Anterior cingulate cortex (tissue), 58 donors: ENCODE measurements at places on chromosomes 3 and 15.
A peak's percentile ranks its signal among the peaks of the same experiment; 100 is the strongest.

DNA sequence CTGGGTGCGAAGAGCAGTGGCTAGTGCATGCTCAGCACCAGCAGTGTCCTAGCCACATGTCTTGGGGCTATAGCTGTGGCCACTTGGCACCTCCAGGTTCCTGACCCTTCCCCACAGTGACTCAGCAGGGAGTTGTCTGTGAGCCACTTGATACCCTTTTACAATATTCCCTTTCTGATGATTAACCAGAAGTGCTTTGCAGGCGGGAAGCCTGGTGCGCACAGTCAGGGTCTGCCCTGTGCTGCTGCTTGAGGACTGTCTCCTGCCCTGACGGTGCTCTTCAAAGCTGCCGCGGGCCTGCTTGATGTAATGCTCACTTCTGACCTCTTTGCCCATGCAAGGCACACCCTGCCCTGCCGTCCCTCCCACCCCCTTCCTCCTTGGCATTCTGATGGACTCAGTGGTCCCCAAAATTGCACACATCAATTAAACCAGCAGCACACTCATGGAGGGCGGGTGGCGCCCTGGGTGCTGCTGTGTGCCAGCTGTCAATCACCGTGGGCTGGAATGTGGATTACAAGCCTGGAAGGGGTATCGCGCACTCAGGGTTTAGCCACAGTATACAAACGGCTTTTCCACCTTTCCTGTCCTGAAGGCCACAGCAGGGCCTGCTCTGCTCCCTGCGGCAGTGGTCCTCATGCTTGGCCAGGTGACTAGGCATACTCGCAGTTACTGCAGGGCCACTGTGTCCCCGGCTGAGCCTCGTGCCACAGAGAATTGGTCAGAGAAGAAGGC is 40.9 kb upstream of the PCSK6 start:
- no peak for DNase-seq

DNA sequence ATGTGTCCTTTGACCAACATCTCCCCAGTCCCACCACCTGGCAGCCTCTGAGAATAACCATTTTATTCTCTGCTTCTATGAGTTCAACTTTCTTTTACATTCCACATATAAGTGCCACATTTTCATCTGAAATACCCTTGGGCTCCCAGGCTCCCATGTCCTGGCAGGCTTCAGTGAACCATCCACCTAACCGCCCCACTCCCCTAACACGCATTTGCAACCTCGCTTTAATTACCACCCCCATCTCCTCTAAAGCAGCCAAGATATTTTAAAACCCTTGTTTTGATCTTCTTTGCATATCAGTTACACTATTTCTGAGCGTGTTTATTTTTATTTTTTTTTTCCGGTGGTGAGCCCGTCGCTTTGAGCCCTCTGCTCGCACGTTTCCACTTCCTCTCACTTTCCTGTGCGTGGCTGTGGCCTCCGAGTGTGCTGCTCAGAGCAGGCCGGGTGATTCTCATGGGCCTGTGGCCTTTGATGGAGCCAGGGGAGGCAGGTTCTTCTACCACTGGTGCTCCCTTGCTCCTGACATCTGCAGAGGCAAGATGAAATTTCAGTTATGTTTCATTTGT is 195.4 kb upstream of the LPP start:
- DNase-seq: no peak

- DNase-seq: no peak
Observed at GRCh38 chr3:193825617-193826016, 232.6 kb downstream of the OPA1 start.

DNA sequence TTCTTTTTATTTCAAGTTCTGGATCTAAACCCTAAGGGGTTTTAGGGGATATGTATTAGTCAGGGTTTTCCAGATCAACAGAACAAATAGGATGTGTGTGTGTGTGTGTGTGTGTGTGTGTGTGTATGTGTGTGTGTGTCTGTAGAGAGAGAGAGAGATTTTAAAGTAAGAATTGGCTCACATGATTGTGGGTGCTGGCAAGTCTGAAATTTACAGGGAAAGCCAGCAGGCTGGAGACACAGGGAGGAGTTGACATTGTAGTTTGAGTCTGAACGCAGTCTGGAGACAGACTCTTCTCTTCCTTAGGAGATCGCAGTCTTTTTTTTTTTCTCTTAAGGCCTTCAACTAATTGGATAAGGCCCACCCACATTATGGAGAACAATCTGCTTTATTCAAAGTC is 428.8 kb upstream of the TBL1XR1 start:
- no peak for DNase-seq

- DNase-seq: no peak
Observed at GRCh38 chr3:136914739-136915138, 43.0 kb upstream of the IL20RB start.

GRCh38 chr15:75104804-75105557 is 81.6 kb downstream of the PPCDC start:
- DNase-seq: peak; percentile 28

GRCh38 chr3:187856555-187856954 is 111.3 kb upstream of the BCL6 start:
- DNase-seq: no peak

DNA sequence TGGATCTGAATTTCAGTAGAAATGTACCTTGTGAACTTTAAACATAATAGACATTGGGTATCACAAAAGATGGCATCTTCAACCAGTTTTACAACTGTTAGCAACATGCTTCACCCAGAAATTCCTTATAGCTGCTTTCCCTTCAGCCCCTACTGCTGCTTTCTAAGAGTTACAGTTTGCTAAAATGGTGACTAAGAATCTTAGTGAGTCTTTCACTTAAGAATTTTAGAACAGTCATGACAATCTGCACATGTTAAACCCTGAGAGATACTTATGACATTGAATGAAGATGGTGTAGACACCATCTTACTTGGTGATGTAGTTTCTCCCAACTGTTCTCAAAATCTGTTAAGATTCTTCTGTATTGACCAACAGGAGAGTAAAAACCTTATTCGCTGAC is 129.7 kb upstream of the UBE2E1 start:
- DNase-seq: no peak

DNA sequence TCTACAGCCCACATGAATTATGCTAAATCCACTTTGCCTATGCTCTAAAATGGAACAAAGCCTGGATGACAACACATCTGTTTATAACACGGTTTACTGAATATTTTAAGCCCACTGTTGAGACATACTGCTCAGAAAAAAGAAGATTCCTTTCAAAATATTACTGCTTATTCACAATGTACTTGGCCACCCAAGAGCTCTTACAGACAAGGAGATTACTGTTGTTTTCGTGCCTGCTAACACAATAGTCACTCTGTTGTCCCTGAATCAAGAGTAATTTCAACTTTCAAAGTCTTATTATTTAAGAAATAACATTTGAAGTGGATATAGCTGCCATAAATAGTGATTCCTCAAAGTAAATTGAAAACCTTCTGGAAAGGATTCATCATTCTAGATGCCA is 70.9 kb downstream of the ANKRD28 start:
- no peak for DNase-seq

- DNase-seq: peak; percentile 36
Observed at GRCh38 chr3:129132097-129132866, 10.7 kb upstream of the RAB43 start.

GRCh38 chr3:117666325-117666724 is 956.7 kb downstream of the TUSC7 start:
- no peak for DNase-seq

GRCh38 chr15:56432304-56432703 is 32.6 kb downstream of the MNS1 start:
- DNase-seq: no peak

- DNase-seq: no peak
Observed at GRCh38 chr3:179608931-179609720, 4.5 kb downstream of the NDUFB5 start.

GRCh38 chr3:132253262-132253878 is 63.8 kb upstream of the ACP3 start:
- DNase-seq: no peak

DNA sequence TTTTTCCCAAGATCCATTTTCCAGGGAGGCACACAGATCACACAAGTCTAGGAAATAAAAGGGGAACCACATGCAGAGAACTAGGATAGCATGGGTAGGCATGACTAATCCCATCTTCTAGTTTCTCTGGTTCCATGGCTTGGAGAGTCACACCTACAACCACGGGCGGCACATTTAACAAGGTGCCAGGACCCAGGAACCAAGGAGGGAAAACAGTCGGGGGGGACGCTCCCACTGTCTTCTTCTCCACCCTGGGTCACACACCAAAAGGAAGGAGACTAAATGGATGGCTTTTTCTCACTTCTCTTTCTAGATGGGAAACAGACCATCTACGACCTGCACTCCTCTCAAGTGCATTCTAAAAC is 4.6 kb upstream of the SMCO1 start:
- DNase-seq: no peak

DNA sequence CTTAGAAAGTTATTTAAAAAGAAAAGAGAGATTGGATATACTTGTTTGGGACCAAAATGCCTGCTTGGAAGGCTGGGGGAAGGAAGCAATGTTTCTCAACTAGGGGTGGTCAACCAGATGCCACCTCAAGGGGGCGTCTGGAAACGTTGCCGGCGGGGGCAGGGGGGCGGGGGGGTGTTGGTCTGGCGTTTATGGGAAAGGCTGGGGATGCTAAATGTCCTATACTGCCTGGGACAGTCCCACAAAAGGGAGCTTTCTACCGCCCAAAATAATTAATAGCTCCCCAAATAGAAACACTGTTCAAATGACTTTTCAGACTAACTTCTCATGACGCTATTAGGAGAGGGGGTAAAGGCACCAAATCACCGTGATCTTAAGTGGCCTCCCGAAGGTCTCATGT is 2.2 kb downstream of the POLG start:
- no peak for DNase-seq

DNA sequence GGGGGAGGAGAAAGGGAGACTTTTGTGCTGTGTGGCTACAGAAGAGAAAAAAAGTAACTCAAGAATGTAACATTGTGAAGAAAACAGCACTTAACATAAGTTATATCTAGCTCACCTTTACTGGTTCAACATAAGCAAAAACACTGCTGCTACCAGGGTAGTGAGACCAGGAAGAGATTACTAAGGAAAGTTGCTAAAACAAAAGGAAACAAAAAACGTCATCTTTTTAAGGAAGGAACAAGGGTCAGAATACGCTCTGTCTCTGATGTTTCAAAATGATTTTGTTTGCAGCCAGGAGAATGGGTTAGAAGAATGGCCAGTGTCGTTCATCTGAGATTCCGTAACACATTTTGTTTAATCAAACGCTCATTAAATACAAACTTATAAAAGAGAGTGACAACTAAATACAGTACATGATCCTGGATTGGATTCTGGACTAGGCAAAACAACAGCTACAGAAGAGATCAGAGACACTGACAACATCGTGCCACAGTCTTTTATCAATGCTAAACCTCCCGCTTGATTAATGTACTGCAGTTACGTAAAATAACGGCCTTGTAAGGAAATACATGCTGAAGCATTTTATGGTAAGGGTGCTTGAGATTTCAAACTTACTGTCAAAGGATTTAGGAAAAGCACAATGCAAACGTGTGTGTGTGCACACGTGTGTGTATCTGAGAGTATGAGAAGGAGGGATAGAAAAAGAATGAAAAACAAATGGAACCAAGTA is 67.7 kb downstream of the FOXP1 start:
- no peak for DNase-seq

GRCh38 chr3:51620543-51620942 is 50.5 kb upstream of the TEX264 start:
- no peak for DNase-seq

GRCh38 chr3:185758912-185759311 is 65.9 kb downstream of the IGF2BP2 start:
- DNase-seq: no peak

- DNase-seq: no peak
Observed at GRCh38 chr3:11601446-11602238, 42.1 kb downstream of the VGLL4 start.

GRCh38 chr15:85858586-85859375 is 64.1 kb upstream of the KLHL25 start:
- DNase-seq: peak; percentile 65

- no peak for DNase-seq
Observed at GRCh38 chr3:108393128-108393900, 97.0 kb downstream of the HHLA2 start.

- DNase-seq: no peak
Observed at GRCh38 chr3:77051591-77051990, 11.7 kb downstream of the ROBO2 start.

DNA sequence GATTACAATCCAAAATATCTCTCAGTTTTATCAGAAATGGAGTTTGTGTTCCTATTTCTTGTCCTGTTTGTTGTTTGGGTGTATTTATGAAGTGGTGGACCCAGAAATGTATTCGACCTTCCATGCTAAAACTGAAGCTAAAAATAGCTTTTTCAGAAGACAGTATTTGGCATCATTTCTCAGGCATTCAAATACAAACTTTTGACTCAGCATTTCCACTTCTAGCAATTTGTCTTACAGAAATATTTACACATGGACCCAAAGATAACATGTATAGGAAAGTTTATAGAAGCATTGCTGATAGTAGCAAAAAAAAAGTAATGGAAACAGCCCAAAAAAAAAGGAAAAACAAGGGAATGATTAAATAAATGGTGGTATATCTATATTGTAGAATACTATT is 156.3 kb downstream of the HCN4 start:
- no peak for DNase-seq

DNA sequence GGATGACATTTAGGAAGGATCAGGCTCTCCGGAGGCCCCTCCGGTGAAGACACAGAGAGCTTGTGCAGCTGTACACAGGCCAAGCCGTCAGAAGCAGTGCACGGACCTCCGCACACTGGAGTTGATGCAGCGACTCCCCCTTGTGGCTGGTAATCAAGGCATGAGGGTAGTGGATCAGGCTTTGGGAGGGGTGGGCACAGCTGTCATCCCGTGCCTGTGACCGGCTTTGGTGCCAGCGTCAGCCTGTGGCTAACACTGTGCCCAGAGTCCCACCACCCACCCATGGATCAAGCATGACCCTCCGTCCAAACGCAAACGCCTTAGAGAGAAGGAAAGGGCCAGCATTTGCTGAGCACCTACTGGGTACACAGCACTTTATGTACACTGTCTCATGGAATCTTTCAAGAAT is 8.2 kb upstream of the GRIP2 start:
- DNase-seq: peak; percentile 66

GRCh38 chr3:71011565-71012287 is 571.8 kb downstream of the FOXP1 start:
- DNase-seq: no peak

GRCh38 chr3:156176048-156176447 is 55.7 kb downstream of the KCNAB1 start:
- DNase-seq: no peak

DNA sequence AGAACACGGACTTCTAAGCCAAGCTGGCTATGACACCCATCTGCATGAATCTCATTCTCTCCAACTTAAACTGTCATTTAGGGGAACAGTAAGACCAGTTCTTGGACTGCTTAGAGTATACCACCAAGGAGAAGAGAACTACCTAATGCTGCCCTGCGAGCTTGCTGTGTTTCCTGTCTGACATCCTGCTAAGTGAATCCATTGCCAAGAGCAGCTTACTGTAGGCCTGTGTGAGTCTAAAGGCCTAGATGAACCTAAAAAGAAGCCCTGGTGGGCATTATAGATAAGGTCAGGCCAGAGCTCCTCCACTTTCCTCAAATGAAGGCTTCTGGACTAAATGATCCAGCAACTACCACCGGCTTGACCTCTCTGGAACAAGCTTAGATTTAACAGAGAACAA is 15.0 kb downstream of the LZTFL1 start:
- no peak for DNase-seq
